ENCODE measurements at places on chromosomes 5 and 9.

- DNase-seq, result no peak
These were observed 14.6 kb downstream of the CLPTM1L start for GRCh38 chr5:1330146-1330846.

GRCh38 chr9:7622481-7622880, 177.1 kb downstream of the DMAC1 start:
- no peak for DNase-seq

- no peak for DNase-seq
These were observed 14.5 kb downstream of the VAV2 start for GRCh38 chr9:133977421-133978201.

DNA sequence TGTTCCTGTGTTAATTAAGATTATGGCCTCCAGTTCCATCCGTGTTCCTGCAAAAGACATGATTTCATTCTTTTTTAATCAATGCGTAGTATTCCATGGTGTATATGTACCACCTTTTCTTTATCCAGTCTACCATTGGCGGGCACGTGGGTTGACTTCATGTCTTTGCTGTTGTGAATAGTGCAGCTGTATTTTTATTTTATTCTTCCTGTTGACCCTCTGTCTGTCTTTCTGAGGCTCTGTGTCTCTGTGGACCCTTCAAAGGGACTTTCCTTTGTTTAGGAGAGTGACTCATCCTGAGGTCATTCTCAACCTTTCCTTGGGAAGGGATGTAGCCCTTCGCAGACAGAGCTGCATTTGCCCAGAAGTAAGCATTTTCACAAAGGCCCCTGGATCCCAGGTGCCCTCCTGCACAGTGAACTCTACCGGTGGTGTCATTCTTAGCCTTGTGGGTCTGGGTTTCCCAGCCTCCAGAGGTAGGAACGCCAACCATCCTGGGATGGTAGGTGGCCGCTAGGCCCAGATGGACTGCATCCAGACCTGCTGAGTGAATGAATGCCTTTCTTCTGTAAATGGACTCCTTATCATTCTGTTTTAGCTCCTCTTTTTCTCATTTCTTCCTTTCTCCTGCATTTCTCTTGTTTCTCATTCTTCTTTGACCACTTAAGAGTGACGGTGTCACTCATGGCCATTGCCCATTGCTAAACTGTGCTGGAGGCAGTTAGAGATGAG, 22.4 kb downstream of the TRIO start:
- no peak for DNase-seq

- DNase-seq, result no peak
These were observed 368.2 kb upstream of the PDE4D start for GRCh38 chr5:60261732-60262131.

DNA sequence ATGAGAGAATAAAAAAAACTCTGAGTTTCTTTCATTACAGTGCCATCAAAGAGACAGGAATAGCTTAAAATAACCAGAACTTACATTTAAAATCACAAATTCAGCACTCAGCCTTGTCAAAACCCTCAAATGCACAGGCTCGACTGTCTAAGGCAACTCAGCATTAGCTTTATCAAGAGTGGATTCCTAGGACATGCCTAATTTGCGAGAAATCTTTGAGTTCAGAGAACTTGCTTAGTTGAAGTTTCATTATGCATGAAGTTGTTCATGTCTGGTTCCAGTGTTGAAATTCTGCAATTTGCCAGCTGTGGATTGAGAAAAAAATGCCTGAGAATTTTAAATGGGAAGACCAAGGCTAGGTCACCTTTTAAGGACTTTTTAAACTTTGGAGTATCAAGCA, 151.1 kb downstream of the LRRC70 start:
- no peak for DNase-seq

GRCh38 chr5:55022450-55022849, 1.6 kb upstream of the GZMK start:
- no peak for DNase-seq

- DNase-seq, result no peak
These were observed 30.0 kb downstream of the S1PR3 start for GRCh38 chr9:89021154-89021803.

DNA sequence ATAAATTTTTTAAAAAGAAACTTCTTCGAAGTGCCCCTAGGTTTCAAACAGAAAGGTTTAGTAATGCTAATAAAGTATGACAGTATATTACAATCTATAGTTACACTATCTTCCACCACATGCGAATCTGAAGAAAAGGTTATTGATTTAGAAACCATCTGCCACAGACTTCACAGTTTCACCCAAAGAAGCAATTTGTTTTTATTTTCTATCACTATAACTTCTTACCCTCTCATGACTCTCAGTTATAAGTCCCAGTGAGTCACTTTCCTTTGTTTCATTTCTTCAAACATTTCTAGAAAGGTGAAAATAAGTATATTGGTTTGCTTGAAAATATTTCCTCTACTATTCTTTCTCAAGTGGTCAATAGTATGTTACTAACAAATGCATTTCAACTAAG, 93.6 kb downstream of the MCTP1 start:
- DNase-seq, result no peak

GRCh38 chr5:32733590-32734340, 22.6 kb downstream of the NPR3 start:
- no peak for DNase-seq

GRCh38 chr9:33418090-33418489, 15.7 kb upstream of the AQP7 start:
- DNase-seq, result no peak

DNA sequence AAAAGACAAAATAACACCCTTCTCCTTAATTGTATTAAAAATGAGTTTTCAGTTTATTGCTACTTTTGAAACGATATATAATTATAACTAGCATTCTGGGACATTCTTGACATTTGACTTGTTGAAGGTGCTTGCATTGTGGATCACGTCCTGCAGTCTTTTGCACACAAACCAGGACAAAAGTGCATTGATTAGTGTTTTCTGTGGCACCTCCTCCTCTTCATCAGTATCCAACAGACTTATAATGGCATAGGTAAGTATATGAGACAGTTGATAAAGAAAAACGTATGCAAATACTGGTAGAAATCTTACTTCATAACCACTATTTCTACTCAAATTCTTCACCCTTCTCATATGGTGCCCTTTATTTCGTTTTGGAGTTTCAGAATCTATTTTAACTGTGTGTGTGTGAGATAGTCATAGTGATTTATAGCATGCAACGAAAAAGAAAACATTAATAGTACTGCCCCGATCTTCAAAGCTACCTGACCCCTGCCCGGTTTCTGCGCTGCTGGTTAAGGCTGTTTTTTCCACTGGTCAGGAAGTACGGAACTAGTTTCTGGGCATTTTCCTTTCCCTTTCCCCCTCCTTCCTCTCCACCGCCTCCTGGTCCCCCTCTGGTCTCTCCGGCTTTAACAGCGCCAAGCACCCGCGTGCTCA, 639 bp upstream of the RASA1 start:
- DNase-seq, result no peak

- no peak for DNase-seq
These were observed 8.4 kb downstream of the MATR3 start for GRCh38 chr5:139301808-139302499.

DNA sequence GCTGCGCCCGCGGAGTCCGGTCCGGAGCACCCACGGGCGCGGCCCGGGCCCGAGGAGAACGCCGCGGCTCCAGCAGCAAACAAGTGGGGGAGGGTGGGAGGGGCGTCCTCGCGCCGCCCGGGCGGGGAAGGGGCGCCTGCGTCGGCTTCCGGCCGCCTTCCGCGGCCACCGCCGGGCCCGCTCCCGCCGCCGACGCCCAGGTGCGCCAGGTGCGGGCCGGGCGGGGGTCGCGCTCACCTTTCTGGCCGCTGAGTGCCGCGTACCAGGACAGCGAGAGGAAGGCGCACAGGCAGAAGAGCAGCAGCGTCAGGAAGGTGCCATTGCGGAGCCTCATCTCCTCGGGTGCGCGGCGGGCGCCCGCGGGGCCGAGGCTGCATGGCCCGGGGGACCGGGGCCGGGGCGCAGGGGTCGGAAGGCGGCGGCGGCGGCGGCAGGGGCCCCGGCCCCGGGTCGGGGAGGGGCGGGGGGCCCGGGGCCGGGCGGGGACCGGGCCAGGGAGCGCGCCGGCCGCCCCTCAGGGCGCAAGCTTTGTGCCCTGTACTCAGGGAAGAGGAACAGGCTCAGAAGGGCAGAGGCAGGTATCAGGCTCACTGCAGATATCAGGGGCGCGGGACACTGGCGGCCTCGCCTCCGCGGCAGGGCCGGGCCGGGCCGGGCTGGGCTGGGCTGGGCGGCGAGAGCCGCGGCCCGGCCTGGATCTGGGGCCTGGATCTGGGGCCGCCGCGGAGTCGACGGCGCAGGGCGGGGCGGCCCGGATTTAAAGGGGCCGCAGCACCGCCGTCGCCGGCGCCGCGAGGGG, at the start of gene MGAT4B:
TSS of gene MGAT4B (minus strand) at position 617 of the 799 bp plus-strand sequence. CDS start at position 334, 283 bp downstream.
- peak; percentile 85 for DNase-seq

GRCh38 chr5:143051244-143052058, 281.3 kb downstream of the ARHGAP26 start:
- DNase-seq, result no peak

GRCh38 chr9:83231039-83231438, 168.1 kb upstream of the RASEF start:
- no peak for DNase-seq

- no peak for DNase-seq
These were observed 590.9 kb downstream of the CAAP1 start for GRCh38 chr9:26301659-26302058.

- no peak for DNase-seq
These were observed 36.8 kb downstream of the ROPN1L start for GRCh38 chr5:10478436-10478835.

GRCh38 chr5:53481159-53481886, 894 bp downstream of the FST start:
- DNase-seq, result no peak

GRCh38 chr9:136697146-136697820, 10.0 kb upstream of the AGPAT2 start:
- no peak for DNase-seq

DNA sequence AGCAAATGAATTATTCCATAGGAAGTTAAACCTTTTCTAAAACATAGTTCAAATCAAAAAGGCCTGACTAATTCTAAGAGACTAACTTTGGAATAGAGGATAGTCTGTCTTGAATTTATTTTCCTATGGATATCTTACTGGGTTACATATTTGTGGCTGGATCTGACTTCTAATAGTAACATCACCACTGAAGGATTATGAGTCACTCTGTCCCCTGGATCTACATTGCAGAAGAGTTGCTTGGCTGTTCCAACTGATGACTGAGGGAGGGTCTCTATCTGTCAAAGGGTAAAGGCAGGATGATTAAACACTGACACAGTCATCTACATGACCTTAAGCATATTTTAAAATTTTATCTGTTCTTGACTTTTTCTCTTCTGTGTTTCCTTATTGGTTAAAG, 119.6 kb upstream of the FST start:
- no peak for DNase-seq

Data from T47D (cell line).